ENCODE measurements at places on chromosomes 5 and 9. TPM values are rescaled to one million over a fixed set of nuclear protein-coding genes. Genes with fewer than 3 reads are reported as not detected.

The PRSS3 gene
- not detected for total RNA-seq

The KIF4B gene
- 0.10 TPM for total RNA-seq

The KLF9 gene
- 45.0 TPM for total RNA-seq

DNA sequence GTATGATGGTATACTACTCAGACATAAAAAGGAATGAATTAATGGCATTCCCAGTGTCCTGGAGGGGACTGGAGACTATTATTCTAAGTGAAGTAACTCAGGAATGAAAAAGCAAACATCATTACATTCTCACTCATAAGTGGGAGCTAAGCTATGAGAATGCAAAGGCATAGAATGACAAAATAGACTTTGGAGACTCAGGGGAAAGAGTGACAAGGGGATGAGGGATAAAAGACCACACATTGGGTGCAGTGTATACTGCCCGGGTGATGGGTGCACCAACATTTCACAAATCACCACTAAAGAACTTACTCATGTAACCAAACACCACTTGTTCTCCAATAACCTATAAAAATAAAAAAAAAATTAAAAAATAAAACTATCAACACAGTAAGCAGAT is 587.3 kb upstream of the RGMB start:
- DNase-seq: no peak

DNA sequence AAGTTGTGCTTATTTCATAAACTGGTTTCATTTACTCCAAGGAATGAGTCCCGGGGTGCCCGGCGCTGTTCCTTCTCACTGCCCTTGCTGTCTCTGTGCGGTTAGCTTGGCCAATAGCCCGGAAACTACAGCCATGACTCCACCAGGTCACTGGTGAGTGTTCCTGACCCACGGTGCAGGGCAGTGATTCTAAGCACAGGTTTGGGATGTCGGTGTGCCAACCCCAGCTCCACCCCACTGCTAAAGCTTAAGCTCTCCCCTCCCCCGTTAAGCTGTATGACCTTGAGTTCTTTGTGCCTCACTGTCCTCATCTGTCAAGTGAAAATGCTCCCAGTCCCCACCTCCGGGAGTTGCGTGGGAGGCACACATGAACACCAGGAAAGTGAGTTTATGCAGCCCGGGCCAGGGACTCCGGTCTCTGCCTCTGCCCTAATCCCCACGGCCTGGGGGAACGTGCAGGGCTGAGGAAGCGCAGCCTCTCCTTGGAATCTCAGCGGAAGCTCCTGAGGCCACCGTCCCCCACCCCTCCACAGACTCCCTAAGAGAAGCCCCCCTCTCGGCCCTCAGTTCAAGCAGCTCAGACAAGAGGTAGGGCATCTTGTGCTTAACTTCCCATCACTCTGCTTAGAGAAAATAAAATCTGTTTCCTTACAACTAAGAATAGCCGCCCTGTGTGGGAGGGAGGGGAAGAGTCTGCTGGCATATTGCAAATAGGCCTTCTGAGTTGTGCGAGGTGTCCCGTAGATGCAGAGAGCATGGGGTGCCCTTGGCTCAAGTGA is 92.0 kb upstream of the RAI14 start:
- no peak for DNase-seq

DNA sequence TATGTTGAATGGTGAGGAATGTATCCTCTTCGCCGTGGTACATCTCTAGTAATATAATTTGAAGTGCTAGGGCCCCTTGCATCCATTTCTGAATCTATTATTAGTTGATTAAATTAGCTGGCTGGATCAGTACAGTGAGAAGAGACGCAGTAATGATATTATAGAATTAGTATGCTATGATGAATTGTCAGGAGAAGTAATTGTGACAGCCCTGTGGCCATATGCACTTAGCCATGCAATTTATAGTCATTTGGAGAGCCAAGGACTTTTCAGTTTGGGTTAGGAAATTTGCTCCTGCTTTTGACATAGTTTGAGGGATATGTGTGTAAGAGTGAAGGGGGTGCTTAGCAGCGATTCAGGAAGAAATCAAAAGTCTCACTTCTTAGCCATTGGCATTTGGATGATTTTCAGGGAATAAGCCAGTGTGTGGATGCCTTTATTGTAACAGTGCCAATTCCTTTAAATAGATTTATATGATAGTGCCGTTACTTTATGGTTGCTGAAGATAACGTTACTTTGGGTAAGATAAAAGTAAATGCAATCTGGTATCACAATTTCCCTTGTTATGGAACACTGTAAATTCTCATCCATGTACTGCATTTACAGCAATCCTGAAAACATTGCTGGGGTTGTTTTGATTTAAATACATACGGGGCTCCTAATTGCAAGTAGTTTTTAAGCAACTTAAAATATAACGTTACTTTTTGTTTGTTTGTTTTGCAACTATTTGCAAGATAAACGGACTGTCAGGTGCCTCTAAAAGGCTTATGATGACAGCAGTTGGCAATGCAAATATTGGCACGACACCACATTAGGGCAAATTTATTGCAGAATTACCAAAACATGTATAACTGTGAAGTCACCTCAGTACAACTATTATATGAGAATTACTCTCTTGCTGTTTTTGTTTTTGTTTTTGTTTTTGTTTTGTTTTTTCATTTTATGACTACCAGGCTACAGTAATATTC is 875.4 kb upstream of the WWC1 start:
- DNase-seq: no peak

- DNase-seq: no peak
These were observed 1.7 kb downstream of the SIL1 start for GRCh38 chr5:139196296-139196956.
